NCI-H1417 (cell line): ENCODE measurements at places on chromosomes 2 and 18.

DNA sequence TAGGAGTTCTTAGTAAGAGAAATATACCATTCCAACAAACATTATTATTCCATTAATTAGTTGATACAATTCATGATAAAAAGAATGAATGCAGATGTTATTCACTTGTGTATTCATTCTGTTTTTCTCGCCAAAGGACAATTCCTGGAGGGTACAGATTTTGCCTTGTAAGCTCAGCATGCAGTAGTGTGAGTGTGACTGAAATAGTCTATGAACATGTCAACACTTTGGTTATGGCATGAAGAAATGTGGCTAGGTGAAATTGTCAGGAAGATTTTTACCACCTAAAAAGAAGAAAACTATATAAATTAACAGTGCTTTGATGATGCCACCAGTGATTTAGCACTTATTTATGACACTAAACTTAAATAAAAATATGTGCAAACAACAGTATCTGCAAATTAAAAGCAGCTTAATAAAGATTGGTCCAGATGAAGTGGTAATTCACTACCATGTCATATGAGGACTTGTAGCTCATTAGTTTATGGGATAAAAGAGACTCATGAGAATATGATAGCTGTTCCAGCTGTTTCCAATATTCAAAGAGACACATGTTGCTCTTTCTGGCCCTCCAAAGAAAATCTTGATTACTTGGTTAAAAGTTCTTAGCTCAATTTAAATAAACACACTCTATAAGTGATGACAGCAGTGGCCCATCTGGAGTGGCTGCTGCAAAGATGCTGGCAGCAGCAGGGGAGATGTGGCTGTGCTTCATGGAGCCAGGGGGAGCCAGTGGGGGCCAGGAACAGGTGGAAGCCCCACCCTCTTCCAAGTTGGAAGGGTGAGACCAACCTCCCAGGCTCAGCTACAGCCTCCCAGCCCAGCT is 165.0 kb downstream of the CDH19 start:
- DNase-seq, result no peak

- DNase-seq, result no peak
These were observed 61.6 kb upstream of the NCOA1 start for GRCh38 chr2:24429197-24430074.

- DNase-seq, result no peak
These were observed 13.8 kb upstream of the ALLC start for GRCh38 chr2:3644246-3644525.

DNA sequence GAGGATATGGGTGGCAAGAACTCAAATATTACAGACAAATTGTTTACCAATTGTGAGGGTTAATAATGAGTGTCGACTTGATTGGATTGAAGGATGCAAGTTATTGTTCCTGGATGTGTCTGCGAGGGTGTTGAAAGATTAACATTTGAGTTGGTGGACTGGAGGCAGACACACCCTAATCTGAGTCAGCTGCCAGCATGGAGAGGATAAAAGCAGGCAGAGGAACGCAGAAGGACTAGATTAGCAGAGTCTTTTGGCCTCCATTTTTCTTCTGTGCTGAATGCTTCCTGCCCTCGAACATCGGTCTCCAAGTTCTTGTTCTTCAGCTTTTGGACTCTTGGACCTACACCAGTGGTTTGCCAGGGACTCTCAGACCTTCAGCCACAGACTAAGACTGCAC is 1503.7 kb downstream of the LRP1B start:
- no peak for DNase-seq

DNA sequence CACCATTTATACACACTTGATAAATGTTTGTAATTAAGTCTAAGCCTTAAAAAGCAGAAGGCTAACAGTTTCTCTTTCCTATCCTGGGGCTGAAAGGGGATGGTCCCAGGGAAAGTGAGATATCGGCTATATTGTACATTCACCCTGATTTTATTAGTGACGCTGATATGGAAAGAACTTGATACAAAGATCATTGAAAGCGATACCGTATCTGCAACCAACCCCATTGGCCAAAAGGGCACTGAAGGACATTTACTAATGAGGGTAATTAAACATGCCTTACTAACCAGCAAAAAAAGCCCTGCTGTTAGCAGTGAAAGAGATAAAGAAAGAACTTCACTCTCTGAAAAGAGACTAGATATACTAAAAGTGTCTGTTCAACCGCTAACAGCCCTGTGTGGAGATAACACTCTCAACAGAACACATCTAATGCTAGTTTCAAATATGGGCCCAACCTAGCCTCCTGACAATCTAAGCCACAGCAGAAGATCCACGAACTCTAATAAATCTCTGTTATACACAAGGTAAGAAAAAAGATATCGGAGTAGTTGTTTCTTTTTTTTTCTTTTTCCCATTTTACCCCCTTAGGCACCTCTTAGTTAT is 200.0 kb downstream of the CDH2 start:
- DNase-seq, result no peak

- DNase-seq, result no peak
These were observed 32.5 kb upstream of the RMDN2 start for GRCh38 chr2:37892436-37893114.

DNA sequence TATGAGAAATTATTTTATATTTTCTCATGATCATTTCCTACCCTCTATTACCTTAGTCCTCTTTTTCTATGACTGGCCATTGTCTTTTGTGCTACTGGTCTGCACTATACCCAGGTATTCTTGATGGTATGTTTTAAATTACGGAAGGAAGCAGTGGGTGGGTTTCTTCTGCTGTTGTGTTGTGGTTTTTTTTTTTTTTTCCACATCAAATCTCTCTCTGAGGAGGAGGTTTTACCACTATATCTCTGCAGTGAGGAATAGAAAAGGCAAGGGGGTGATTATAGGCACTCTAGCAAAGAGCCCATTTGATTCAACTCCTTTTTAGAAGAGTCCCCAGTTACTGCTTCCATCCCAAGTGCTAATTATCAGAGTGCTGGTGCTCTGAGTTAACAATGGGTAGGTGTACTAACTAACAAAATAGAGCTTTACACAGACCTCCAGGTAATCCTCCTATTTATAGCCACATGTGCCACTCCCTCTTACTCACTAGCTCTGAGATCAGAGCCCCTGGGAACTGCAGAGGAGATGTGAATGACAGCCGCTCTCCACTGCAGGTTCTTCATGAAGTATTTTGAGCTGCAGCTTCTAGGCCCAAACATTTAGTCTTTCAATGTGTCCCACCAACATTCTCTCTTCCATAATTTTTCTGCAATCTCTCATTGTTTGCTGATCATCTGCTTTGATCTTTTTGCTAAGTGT is 301.6 kb upstream of the GULP1 start:
- DNase-seq, result peak; percentile 25
